ENCODE measurements at places on chromosomes 7 and 10. TPM values are rescaled to one million over a fixed set of nuclear protein-coding genes. Genes with fewer than 3 reads are reported as not detected.

- no peak for DNase-seq
Measured at GRCh38 chr10:121284936-121285335, 313.3 kb downstream of the FGFR2 start.

The SEMA3D gene
- 10.3 TPM for total RNA-seq

The ZNF107 gene
- 5.8 TPM for total RNA-seq

GRCh38 chr7:41977151-41977651, 259.8 kb downstream of the GLI3 start:
- peak; percentile 65 for DNase-seq

DNA sequence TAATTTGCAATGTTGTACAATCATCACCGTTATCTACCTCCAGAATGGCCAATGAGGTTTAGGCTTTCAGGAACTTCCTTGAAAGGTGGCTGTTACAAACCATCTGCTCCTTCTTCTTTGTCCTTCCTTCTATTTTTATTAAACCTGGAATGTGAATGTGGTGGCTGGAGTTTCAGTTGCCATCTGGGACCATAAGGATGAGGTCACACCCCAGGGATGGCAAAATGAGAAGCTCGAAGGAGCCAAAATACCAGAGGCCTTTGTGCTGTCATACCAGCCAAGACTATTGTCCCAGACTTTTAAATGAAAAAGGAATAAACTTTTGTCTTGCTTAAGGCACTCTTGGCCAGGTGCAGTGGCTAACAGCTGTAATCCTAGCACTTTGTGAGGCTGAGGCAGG, 30.9 kb upstream of the LMTK2 start:
- no peak for DNase-seq

The FLNC gene
- total RNA-seq = 81.8 TPM

DNA sequence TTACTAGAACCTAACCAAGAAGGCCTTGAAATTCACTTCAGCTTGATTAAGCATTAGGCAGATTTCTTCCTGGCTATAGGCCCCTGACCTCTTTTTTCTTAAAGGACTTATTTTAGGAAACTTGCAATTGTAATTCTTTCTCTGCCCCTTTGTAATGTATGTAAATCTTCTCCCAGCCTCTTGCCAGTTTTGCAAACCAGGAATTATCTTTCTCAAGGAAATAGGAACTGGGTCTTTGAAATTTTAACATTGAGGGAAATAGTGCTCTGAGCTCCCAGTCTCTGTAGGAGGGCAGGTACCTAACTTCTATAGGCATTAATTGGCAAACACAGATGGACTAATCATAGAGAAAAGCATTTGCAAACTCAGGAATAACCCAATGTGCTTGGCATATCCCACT, 342.7 kb downstream of the THSD7A start:
- no peak for DNase-seq

DNA sequence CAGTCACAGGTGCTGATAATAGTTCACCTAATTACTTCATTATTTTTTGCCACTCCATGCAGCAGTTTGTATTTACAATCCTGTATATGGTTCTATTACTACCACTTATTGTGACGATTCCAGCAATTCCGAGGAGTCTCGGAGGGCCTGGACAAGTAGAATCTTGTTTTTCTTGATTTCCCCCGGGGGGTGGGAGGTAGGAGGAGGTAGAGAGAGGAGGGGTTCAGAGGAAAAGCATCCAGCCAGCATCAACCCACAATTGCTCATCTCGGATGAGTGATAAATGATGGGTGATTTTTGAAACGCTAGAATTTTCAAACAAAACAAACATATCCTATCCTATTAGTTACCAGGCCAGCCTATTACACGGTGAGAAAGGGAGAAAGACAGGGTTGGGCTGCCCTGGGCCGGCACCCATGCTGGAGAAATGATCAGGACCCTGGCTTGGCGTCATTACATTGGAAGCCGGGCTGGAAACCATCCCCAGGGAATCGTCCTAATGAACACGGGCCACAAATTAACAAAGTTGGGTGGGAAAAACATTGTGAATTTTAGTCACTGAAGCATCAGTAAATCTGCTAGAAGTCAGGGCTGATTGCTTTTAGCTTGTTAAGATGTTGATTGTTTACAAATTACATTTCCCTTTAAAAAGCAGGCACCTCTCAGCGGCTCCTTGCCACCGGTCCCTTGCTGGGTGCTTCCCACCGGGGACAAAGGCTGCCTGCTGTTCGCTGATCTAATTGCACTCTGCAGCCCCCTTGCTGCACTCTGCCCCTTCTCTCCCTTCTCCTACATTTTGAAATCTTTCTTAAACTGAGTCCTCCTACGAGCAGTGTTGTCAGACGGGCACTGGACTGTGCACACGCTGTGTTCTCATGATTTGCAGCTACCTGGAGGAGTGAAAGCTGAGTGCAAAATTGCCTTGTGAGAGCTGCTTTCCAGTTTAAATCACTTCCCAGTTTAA, 95.5 kb downstream of the FAM204A start:
- no peak for DNase-seq

GRCh38 chr10:130361351-130362105, 225.3 kb downstream of the GLRX3 start:
- no peak for DNase-seq
